ENCODE measurements at places on chromosomes 4 and X.

GRCh38 chrX:27446423-27446822, 16.7 kb downstream of the PPP4R3C start:
- H3K27ac ChIP-seq: no peak overlapping the region

DNA sequence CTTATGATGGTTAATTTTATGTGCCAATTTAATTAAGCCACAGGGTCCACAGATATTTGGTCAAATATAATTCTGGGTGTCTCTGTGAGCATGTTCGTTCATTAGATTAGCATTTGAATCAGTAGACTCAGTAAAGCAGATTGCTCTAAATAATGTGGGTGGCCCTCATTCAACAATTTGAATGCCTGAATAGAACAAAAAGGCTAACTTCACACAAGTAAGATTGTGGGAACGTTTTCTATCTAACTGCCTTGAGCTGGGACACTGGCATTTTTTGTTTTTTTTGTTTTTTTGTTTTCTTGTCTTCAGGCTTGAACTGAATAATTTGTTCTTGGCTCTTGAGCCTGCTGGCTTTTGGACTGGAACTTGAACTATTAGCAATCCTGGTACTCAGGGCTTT, 292.4 kb upstream of the SPANXN4 start:
- no peak for DNase-seq
- H3K4me1 ChIP-seq: no peaks in the 10 kb centered on the region
- no peak overlapping the region for H3K4me3 ChIP-seq
- no peak overlapping the region for H3K27ac ChIP-seq

DNA sequence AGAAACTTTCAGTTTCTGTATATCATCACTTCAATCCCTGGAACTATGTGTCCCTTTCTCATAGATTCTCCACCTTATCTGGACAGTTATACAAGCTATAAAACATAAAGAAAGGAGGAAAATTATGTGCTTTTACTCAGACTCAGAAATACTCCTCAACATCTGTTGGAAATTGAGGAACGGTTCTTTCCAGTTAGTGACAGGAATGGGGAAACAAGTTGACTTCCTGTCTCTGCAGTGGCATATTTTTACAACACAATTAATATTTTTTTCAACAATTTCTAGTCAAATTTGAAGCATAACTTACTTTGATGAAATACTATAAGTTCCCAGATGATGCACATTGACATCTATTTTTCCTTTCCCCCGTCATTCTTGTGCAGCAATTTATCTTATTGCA, 27.9 kb downstream of the ABHD18 start:
- peaks cover 8% of the 10 kb centered on the region for H3K4me1 ChIP-seq
- peaks cover 34% of the 10 kb centered on the region for H3K36me3 ChIP-seq
- H3K27ac ChIP-seq: peak overlapping the region; percentile 2
- no peak for DNase-seq
- H3K4me3 ChIP-seq: peak overlapping the region; percentile 39

DNA sequence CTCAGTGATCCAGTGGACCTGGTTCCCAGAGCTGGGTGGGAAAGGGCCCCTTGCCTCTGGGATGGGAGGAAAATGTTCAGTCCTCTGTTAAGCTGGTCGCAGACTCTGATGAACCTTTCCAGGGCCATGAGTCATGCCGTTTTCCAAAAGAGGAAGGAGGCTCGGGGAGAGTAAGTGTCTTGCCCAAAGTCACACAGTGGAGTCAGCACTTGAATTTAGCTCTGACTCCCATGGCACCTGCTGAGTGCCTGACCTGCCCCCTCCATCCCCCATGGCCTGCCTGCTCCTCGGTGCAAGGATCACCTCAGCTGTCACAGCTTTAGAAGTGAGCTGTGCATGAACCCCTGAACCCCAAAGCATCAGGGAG, 14.0 kb upstream of the KIAA0232 start:
- no peaks in the 10 kb centered on the region for H3K27me3 ChIP-seq
- peak overlapping the region; percentile 50 for H3K27ac ChIP-seq
- peak overlapping the region; percentile 14 for H3K4me3 ChIP-seq
- no peaks in the 10 kb centered on the region for H3K36me3 ChIP-seq
- no peak for DNase-seq
- peaks cover 19% of the 10 kb centered on the region for H3K4me1 ChIP-seq

- H3K4me3 ChIP-seq: no peak overlapping the region
- no peaks in the 10 kb centered on the region for H3K36me3 ChIP-seq
- no peak for DNase-seq
- H3K27ac ChIP-seq: no peak overlapping the region
Observed at GRCh38 chrX:96978906-96979305, 95.2 kb downstream of the RPA4 start.

DNA sequence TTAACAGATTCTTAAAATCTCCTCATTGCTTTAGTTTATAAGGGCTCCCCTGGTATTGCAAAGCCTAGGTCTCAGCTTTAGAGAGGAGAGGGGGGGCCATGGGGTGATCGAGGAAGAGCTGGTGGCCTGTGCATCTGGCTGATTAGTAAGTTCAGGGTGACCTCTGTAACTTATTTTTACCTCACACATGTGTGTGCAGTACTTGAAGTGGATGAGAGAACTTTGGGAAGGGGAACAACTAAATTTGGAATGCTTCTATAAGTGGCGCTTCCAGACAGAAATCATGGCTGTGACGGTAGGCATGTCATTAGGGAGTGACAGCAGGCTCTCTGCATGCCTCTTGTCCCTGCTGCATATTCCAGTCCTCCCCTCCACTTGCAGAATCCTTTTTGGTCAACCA, 41.9 kb downstream of the FRAS1 start:
- no peaks in the 10 kb centered on the region for H3K4me1 ChIP-seq
- no peaks in the 10 kb centered on the region for H3K36me3 ChIP-seq
- H3K4me3 ChIP-seq: no peak overlapping the region
- no peak for DNase-seq

- no peaks in the 10 kb centered on the region for H3K27me3 ChIP-seq
- H3K27ac ChIP-seq: no peak overlapping the region
- no peak for DNase-seq
- H3K36me3 ChIP-seq: peaks cover 4% of the 10 kb centered on the region
- peaks cover 18% of the 10 kb centered on the region for H3K4me1 ChIP-seq
- no peak overlapping the region for H3K4me3 ChIP-seq
Observed at GRCh38 chr4:14182148-14182547, 554.6 kb upstream of the BOD1L1 start.

DNA sequence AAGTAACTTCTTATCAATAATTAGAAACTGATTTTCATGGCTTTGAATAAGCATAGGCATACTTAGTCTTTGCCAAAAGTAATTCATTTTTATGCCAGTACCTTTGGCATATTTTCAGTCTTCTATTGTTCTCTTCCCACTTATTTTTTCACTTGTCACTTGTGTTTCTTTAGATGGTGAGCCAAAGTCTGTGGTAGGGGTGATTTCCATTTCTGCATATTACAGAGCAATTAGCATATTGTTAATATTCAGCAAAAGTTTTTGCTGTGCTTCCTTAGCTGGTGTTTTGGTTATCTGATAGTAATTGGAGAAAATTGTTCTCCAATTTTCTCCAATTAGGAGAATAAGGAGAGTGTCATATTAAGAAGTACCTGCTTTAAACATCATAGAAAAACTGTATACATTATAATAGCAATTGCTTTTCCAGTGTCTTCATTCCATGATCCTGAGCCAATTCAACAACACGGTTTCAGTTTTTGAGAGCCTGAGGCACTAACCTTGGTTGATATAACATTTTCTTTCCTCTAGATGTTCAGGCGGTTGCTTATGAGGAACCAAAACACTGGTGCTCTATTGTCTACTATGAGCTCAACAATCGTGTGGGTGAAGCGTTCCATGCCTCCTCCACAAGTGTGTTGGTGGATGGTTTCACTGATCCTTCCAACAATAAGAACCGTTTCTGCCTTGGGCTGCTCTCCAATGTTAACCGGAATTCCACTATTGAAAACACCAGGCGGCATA, 64.7 kb downstream of the SMAD1 start:
- peaks cover 6% of the 10 kb centered on the region for H3K27me3 ChIP-seq
- no peaks in the 10 kb centered on the region for H3K4me1 ChIP-seq
- no peaks in the 10 kb centered on the region for H3K36me3 ChIP-seq
- no peak for DNase-seq
- H3K4me3 ChIP-seq: no peak overlapping the region

DNA sequence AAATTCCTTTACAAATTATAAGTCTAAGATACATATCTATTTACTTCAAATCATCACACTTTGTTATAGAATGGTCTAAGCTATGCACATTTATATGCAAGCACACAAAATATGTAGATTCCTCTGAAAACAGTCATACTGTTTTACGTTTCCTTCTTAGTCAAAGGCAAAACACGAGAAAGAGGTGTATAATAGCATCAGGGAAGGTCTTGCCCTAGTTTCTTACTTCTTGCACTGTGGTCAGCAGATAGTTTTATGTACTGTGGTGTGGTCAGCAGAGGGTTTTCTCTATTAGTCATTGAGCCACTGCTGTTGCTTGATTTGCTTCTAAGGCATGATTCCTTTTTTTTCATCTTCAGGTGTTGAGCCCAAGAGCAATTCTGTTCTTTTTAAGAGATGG, 117.7 kb downstream of the ADAM29 start:
- no peaks in the 10 kb centered on the region for H3K27me3 ChIP-seq
- DNase-seq: no peak
- H3K36me3 ChIP-seq: no peaks in the 10 kb centered on the region
- H3K27ac ChIP-seq: no peak overlapping the region
- H3K4me1 ChIP-seq: no peaks in the 10 kb centered on the region

GRCh38 chr4:61864286-61864685, 664.2 kb downstream of the ADGRL3 start:
- no peak overlapping the region for H3K27ac ChIP-seq
- no peaks in the 10 kb centered on the region for H3K27me3 ChIP-seq
- no peak overlapping the region for H3K4me3 ChIP-seq

DNA sequence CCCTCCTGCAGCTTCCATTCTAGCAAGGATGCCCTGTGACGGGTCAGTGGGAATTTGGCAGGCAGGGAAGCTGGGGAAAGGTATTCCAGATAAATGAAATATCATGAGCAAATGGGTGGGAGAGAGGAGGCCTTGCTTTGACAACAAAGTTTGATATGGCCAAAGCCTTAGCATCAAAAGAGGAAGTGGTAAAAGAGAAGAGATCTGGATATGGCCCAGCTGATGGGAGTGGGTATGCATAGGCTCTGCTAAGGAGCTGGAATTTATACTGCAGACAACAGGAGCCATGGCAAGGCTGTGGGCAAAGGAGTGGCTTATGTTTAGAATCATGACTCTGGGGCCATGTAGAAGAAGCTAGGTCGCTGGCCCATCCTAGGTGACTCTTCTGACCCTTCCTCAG, 89.2 kb downstream of the PJA1 start:
- H3K27me3 ChIP-seq: peaks cover 3% of the 10 kb centered on the region
- no peaks in the 10 kb centered on the region for H3K4me1 ChIP-seq
- DNase-seq: no peak
- no peaks in the 10 kb centered on the region for H3K36me3 ChIP-seq
- no peak overlapping the region for H3K27ac ChIP-seq

DNA sequence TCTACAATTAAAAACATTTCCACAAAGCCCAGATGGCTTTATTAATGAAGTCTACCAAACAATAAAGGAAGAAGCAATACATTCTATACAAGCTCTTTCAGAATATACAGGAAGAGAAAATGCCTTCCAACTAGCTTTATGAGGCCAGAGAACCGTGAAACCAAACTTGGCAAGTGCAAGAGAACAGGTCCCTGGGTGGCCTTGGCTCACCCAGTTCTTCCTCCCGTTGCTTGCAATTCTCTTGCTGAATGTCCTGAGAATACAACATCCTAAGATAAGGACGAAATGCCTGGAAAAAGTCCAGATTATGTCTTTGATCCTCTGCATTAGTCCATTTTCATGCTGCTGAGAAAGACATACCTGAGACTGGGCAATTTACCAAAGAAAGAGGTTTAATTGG, 204.9 kb downstream of the MAD2L1 start:
- H3K4me3 ChIP-seq: no peak overlapping the region
- DNase-seq: no peak
- H3K27me3 ChIP-seq: no peaks in the 10 kb centered on the region
- no peaks in the 10 kb centered on the region for H3K4me1 ChIP-seq

DNA sequence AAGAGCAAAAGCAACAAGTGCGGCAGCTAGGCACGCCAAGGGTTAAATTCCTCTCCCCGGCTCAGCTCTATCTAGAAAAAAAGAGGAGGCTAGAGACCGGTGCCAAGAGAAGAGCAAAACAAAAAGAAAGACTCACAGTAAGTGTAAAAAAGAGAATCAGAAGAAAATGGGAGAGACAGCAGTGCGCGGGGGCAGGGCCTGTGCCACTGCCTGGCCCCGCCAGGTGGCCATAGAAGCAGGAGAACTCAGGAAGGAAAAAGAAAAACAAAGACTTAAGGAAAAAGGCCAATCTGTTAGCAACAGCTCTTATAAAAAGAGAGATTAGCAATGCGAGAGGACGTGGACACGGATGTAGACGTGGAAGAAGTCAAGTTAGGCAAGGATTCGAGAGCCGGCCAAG, 3.2 kb downstream of the ACOX3 start:
- H3K4me3 ChIP-seq: no peak overlapping the region
- no peak overlapping the region for H3K27ac ChIP-seq
- H3K36me3 ChIP-seq: peaks cover 7% of the 10 kb centered on the region
- H3K4me1 ChIP-seq: peaks cover 36% of the 10 kb centered on the region

- no peaks in the 10 kb centered on the region for H3K27me3 ChIP-seq
- no peak overlapping the region for H3K27ac ChIP-seq
- DNase-seq: no peak
- H3K4me1 ChIP-seq: peaks cover 31% of the 10 kb centered on the region
- H3K4me3 ChIP-seq: no peak overlapping the region
Observed at GRCh38 chrX:41695426-41695825, 6.7 kb downstream of the GPR34 start.

DNA sequence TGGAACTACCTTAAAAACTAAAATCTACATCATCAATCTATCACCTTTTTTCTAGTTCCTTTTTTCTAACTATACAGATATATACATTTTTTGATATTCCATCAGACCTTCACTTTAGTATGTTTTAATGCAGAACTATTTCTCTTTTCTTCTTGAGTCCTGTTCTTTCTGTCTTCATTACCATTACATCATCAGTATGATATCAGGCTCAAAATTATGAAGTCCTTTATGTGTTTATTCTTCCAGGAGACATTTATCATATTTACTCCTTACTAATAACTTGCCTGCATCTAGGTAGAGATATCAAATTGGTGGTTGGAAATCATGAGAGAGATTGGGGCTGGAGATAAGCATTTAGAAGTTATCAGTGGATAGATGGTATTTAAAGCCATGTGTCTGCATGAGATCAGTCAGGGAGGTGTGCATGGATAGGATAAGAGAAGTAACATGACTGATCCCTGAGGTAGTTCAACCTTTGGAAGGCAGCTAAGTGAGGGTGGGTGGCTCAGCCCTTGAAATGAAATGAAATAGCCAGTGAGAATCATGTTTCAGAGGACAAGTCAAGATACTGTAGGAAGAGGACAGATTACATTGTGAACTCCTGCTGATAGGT, 43.1 kb downstream of the MRPL1 start:
- DNase-seq: no peak
- peaks cover 6% of the 10 kb centered on the region for H3K4me1 ChIP-seq
- no peak overlapping the region for H3K27ac ChIP-seq
- no peaks in the 10 kb centered on the region for H3K27me3 ChIP-seq
- H3K36me3 ChIP-seq: peaks cover 55% of the 10 kb centered on the region
